Endothelial cell of umbilical vein (primary cell): ENCODE measurements at places on chromosomes 11 and 22.
A peak's percentile ranks its signal among the peaks of the same experiment; 100 is the strongest.

DNA sequence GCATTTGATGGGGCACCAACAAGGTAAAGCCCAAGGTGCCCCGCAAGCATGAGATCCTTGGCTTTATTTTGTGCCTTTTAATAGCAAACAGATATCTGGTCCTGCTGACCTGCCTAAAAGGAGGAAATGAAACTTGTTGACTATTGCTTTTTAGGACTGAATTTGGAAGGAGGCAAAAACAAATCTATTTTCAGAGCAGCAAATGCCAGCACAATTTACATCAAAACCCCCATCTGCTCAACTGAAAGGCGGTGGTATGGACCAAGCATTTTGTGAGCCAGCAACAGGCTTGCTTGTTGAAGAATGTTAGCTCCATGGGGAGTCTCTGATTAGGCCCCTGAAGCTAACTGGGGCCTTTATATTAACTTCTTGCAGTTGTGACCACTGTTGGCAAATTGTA is 192.6 kb upstream of the E2F8 start:
- DNase-seq: no peak

GRCh38 chr11:3177931-3178330 is 12.8 kb upstream of the OSBPL5 start:
- no peak for DNase-seq

- DNase-seq: no peak
These were observed 386.3 kb downstream of the ETS1 start for GRCh38 chr11:128201009-128201408.

- no peak for DNase-seq
These were observed 77.2 kb upstream of the PPARA start for GRCh38 chr22:46072981-46073682.

DNA sequence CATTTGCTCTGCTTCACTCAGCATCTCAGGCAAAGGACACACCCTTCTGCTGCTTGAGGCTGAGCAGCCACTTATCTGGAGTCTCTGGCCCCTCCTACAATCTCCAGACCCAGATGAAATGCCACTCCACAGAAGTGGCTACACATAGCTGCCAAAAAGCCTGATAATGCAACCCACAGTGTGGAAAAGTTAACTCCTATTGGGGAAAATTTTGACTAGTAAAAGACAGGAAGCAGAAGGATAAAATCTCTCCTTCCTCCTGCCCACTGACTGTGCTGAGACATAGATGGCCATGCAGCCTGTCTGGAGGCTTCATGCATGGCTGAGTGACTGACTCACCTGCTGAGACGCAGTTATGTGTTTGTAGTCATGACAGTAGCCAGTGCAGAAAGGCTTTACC is 92.3 kb upstream of the TEAD1 start:
- peak; percentile 3 for DNase-seq

DNA sequence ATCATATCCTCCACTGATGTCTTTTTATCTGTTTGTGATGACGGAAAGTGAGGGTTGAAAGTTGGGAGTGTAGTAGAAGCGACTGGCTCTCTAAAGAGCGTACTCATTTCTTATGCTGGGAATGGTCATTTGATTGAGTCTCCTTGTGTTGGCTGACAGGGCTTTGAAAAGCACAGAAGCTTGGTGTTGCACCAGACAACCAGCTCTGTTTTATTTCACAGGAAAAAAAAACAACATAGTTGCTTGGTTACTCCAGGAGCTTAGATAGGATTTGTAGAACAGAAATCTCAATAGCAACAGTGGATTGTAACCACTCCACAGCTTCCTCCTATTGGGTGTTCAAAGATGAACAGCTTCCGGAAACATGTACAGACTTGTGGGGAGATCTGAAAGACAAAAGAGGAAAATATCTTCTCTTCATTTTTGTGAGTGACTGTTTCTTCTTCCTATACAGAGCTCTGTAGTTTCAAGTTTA is 2.7 kb downstream of the RBM14 start:
- DNase-seq: peak; percentile 56

- no peak for DNase-seq
These were observed 384.1 kb downstream of the NELL1 start for GRCh38 chr11:21053466-21053865.

GRCh38 chr11:116540645-116541304 is 232.0 kb downstream of the BUD13 start:
- no peak for DNase-seq

GRCh38 chr11:134634897-134635831 is 223.1 kb upstream of the B3GAT1 start:
- DNase-seq: no peak

DNA sequence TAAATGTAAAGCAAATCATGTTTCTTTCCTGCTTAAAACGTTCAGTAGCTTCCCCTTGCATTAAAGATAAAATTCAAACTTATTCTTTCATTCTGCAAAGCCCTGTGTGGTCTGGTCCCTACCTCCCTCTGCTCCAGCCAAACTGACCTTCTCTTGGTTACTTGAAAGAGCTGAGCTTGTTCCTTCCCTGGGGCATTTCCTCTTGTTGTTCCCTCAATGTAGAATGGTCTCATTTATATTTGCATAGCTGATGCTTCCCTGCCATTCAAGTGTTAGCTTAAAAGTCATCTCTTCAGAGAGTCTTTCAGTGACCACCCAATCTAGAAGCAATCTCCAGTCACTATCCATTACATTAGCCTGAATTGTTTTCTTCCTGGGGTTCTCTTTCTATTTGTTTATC is 1618.5 kb upstream of the TENM4 start:
- no peak for DNase-seq
